ENCODE measurements at places on chromosomes 2 and 18. TPM values are rescaled to one million over a fixed set of nuclear protein-coding genes. Genes with fewer than 3 reads are reported as not detected.

- no peak for DNase-seq
Observed at GRCh38 chr2:2270808-2271415, 60.2 kb downstream of the MYT1L start.

- DNase-seq: no peak
Observed at GRCh38 chr2:10333247-10333613, 30.5 kb downstream of the HPCAL1 start.

- peak; percentile 7 for DNase-seq
Observed at GRCh38 chr18:21682371-21683051, 22.1 kb downstream of the ABHD3 start.

DNA sequence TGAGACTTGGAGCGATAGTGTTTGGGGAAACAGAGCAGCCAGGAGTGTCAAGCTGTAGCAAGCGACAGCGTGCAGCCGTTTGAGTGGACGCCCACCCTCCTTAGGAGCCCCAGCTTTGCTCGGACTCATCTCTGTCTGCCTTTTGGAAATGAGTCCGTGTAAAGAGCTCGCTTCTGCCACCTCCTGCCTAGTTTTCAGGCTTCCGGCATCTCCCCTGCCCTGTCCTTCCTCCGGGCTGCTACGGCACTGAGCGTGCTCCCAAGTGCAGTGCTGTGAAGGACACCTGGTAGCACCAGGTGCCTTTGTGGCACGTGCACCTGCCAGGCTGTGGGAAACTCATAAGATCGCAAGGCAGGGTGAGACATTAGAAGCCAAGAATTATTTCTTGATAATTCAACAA is 117.1 kb downstream of the RNF144A start:
- no peak for DNase-seq

DNA sequence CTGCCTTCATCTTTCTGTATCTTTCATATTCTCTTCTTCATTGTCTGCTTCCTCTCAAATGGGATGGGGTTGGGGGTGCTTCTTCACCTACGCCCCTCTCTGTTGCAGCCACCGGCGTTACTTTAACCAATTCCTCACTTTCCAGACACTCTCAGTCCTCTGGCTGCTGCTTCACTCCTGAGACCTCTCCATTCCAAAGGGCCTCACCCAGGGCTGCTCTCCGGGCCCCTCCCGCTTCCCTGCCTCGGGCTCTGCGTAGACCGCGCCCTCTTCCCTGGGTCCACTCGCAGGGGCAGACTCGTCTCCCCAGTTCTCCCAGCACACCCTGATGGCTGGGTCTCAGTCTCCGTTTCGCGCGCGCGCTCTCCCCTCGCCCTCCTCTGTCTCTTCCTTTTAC is 926 bp downstream of the SERPINB8 start:
- no peak for DNase-seq

Gene RAD51AP2
- 0.10 TPM for total RNA-seq

DNA sequence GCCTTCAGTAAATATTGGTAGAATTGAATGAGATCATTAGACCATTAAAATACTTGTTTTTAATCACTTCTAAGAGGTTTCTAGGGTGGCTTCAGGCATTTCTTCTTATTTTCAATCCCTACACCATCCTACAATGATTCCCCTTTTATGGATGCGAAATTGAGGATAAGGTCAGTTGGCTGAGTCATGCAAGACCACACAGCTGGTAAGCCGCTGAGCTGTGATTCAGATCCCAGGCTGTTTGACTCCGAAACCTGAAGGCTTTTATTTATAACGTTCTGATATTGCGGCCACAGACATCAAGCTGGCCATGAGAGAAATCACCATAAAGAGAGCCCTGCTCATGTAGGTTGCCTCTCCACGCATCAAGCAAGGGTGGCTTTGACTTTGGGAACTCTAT is 133.4 kb downstream of the VAPA start:
- DNase-seq: no peak

GRCh38 chr2:165870346-165870745 is 76.3 kb upstream of the GALNT3 start:
- DNase-seq: no peak

DNA sequence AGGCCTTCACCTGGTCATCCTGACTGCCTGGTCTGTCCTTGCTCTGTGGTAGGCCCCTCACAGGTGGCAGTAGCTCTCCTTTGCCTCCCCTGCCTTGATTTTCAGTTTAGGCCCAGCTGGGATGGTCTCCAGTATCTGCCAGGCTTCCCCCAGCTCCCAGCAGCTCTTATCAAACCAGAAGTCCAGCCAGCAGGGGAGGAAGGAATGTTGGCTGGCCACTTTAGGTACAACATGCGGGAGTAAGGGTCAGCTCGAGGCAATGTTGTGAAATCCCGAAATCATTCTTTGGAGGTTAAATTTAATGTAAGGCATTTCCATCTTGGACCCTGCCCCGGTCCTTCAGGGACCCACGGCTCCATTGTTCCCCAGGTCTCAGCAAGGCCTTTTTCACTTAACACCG is 16.8 kb downstream of the ATP6V1C2 start:
- no peak for DNase-seq

Gene PDK1
- 7.8 TPM for total RNA-seq

DNA sequence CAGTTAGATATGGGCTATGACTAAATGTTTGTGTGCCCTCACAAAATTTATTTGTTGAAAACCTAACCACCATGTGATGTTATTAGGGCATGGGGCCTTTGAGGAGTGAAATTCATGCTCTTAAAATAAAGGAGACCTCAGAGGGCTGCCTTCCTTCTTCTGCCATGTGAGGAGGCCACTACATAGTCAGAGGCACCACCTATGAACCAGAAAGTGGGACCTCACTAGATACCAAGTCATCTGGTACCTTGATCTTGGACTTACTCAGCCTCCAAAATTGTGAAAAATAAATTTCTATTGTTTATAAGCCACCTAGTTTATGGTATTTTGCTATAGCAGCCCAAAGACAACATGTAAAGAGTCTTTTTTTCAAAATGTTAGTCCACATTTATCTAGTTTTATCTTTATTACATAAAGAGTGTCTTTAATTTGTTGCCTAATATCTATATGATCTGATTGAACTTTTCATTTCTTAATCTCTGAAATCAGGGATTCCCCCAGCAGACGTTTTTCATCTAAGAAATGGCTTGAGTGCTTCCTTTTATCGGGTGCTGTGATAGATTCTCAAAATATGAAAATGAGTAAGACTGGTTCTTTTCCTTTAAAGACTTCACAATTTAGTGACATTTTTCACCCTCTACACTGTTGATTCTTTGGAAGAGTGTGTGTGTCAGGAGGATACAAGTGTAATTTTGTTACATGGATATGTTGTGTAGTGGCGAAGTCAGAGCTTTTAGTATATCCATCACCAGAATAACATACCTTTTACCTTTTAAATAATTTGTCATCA is 34.2 kb downstream of the PMS1 start:
- DNase-seq: no peak

GRCh38 chr2:52083214-52083613 is 1051.3 kb upstream of the NRXN1 start:
- no peak for DNase-seq

Gene PAIP2B
- total RNA-seq: 0.75 TPM

Gene ZC3H6
- total RNA-seq: 2.4 TPM

DNA sequence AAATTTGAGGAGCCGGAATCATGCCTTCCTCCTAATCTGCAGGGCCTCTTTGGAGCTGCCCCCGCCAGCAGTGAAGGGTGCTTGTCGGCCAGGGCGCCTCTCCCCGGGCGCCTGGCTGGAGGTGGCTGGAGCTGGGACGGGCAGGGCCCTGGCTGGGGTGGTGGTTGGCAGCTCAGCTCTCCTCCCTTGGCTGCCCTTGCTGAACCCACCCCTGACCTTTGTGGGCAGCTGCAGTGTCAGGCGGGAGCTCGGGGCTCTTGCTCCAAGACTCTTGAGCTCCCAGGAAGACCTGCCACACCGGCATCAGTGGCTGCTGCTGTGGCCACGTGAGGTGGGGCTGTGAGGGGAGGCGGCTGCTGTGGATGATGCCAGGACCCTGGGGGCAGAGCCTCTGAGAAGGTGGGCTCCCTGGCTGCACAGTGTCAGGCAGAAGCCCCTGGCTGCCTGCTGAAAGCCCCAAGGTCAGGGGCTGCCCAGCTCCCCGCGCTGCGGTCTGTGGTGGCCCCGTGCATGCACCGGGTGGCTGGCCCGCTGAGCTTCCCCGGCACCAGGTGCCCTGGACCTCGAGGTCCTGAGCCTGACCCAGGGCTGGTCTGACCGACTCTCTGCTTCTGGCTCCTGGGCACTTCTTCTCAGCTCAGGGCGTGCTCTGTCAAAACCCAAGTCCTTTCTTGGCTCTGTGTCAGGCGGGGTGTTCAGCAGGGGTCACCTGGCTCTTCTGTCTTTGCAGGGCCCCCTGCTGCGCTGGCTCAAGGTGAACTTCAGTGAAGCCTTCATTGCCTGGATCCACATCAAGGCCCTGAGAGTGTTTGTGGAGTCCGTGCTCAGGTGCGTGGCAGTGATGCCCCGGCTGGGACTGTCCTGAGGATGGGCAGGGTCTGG is 34.5 kb downstream of the PDIA6 start:
- no peak for DNase-seq

DNA sequence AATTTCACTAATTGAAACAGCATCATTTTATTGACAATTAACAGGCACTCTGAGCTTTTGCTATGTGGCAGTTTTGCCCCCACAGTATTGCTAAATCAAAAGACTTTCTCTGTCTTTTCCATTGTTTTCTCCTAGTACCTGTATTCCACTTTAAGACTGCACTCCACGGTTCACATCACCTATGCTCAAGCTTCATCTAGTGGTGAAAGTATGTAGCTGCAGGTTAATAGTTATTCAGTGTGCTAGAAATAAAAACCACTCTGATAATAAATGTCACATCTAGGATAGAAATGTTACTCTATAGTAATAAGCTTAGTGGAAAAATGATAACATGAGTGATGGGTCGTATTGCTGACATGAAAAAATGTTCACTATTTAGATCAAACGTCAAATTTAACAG is 24.6 kb downstream of the ARL6IP6 start:
- no peak for DNase-seq

Gene PLCL1
- not detected for total RNA-seq

Gene POTEI
- total RNA-seq: not detected

DNA sequence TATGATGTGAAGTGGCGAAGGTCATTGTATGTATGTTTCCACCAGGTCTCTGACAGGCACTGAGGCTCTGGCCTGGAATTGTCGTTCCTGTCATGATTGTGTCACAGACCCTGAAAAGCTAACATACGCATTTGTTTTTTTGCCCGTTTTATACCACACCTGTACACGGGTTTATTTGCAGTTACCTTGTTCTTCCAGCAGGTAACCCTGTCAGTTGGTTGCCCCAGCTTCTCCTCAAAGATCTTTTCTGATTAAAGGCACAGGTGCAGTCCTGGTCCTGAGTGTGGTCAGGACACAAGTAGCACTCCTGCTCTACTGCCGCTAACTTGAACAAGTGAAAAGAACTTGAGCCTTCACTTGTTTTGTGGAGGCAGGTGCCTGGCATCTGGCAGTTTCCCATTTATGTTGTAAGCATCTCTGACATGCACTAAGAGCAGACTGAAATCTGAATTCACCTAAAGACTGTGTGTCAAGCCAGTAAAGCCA is 19.9 kb downstream of the CD8A start:
- no peak for DNase-seq

GRCh38 chr2:202339071-202339870 is 36.9 kb upstream of the BMPR2 start:
- DNase-seq: peak; percentile 72

Gene EN1
- total RNA-seq: not detected

DNA sequence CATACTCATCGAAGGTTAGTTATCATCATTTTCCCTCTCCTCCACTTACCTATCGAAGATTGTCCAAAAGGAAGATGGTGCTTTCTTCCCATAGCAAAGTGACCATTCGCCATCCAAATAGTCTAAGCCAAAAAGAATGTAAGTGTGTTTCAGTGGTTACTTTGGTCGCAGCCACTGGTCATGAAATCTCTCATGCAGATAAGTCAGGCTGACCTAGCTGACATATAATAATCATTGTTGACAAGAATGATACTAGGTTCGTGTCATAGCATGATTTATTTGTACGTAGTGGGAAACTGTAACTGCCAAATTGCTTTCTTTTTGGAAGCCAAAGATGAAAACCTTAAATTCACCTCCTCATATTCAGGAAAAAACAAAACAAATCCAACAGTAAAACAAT is 89.6 kb upstream of the PMAIP1 start:
- DNase-seq: no peak

DNA sequence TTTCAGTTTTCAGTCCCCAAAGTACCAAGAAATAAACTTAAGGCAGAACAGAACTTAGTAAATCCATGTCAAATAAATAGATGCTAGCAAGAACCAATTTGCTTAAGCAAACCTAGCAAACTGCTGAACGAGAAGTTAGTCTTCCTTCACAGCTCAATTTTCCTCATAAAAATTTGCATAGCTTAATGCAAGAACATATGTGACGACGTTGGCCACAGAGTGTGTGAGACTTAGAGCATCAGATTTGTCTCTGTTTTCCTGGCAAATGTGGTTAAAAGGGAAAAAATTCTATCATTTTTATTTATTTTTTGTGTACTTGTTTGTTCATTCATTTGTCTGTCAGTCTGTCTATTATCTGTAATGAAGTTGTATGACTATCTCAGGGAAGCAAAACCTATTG is 485.7 kb downstream of the THSD7B start:
- no peak for DNase-seq

DNA sequence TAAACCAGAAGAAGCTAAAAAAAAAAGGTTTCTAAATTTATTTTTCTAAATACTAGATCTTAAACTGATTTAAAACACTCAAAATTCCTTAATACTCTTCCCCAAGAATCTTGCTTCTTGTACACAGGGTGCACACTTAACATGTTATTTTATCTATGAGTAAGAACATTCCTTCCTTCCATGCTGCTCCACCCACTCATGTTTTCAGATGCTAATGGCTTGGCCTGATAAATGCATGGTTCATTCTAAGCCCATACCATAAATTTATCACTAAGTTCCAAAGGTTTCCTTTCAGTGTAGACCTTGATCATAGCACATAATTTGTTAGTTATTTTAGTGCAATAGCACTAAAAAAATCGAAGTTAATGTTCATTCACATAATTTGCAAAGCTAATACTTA is 8.1 kb downstream of the FBXO48 start:
- DNase-seq: no peak

Gene OTX1
- 3.8 TPM for total RNA-seq

Gene STAT4
- 0.71 TPM for total RNA-seq

GRCh38 chr18:26813043-26813442 is 52.5 kb downstream of the AQP4 start:
- peak; percentile 46 for DNase-seq

Gene ASIC4
- not detected for total RNA-seq

- DNase-seq: no peak
Observed at GRCh38 chr2:112602917-112603316, 18.5 kb downstream of the CHCHD5 start.

GRCh38 chr2:174563530-174564282 is 33.9 kb downstream of the WIPF1 start:
- no peak for DNase-seq

Data from foreskin keratinocyte (primary cell).